ENCODE measurements at places on chromosomes 3 and 15.

DNA sequence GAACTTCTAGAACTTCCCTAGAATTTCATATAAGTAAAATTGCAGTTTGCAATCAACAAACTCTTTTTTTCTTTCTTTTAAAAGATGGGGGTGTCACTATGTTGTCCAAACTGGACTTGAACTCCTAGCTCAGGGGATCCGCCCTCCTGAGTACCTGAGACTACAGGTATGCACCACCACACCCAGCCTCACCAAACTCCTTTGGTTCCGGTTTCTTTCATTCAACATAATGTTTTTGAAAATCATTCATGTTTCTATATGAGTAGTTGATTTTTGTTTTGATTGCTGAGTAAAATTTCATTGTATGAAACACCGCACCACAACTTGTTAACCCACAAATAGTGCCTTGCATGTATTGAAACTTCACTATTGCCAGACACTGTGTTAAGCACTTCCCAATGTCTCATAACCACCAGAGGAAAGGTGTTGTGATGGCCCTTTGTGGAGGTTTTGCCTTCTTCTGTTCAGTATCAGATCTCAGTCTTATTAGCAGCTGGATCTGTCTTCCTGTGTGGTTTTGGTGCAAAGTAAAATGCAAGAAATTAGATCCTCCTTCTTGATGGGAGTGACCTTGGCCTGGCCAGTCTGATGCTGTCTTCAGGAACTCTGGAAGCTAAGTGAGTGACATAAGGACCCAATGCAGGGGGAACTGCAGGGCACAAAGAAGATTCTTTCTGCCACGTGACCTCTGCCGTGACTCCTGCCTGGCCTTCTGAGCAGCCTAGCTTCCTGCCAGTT, 78.8 kb upstream of the UBE2E1 start:
- no peak for DNase-seq

DNA sequence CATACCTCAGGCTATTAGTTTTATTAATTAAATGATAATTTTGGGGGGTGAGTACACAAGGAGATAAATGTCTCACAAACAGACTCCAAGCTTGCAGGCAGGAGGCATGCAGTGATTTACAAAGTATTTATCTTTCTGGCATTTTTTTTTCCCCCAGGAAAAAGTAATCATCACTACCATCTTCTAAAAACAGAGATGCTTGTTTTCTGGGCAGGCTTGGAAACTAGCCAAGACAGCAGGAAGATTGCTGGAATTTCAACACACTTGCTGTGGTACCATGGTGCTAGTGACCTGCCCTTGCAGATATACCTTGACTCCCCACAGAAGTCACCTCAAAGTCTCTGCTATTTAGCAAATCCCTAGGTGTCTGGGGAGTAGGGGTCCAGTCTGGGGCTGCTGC, 732.8 kb upstream of the CFAP20DC start:
- no peak for DNase-seq

- no peak for DNase-seq
These were observed 7.9 kb downstream of the LTK start for GRCh38 chr15:41505776-41506175.

DNA sequence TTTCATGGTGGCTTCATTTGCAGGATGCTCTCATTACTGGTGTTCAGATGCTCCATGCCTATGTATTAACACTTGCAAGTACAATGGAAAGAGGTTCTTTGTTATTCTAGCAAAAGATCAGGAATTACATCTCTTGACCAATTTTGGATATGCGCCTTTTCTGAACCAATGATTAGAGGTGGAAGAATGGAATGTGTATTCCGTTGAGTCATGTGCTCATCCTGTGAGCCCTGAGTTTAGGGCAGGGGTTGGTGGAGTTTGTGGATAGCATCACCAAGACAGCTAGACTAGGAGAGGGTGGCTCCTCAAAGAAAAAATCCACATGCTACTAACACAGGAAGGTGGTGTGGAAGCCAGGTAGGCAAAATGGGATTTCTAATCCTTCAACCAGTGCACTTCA, 80.7 kb upstream of the SLC25A26 start:
- no peak for DNase-seq

- DNase-seq, result no peak
These were observed 45.8 kb downstream of the ARHGAP31 start for GRCh38 chr3:119340014-119340413.

DNA sequence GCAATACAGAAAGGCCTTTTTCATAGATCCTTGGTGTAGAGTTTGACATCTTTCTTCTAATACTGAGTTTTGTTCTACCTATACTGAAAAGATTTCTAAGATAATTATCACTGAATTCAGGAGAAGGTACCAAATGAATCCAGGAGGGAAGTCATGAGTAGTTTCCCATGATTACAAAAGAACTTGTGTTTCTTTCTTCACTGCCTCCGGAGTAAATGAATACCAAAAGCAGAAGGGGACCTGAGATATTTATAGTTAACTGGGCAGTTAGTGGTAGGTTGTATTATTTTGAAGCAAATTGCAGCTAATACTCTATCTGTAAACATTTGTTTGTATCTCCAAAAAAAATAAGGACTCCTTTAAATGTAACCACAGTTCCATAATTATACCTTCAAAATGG, 175.4 kb downstream of the SUCNR1 start:
- DNase-seq, result no peak

- no peak for DNase-seq
These were observed 997.2 kb downstream of the TUSC7 start for GRCh38 chr3:117706756-117707155.

GRCh38 chr15:100193277-100193860, 148.4 kb downstream of the ADAMTS17 start:
- DNase-seq, result no peak

- DNase-seq, result no peak
These were observed 37.5 kb downstream of the SH3BP5 start for GRCh38 chr3:15294929-15295328.

DNA sequence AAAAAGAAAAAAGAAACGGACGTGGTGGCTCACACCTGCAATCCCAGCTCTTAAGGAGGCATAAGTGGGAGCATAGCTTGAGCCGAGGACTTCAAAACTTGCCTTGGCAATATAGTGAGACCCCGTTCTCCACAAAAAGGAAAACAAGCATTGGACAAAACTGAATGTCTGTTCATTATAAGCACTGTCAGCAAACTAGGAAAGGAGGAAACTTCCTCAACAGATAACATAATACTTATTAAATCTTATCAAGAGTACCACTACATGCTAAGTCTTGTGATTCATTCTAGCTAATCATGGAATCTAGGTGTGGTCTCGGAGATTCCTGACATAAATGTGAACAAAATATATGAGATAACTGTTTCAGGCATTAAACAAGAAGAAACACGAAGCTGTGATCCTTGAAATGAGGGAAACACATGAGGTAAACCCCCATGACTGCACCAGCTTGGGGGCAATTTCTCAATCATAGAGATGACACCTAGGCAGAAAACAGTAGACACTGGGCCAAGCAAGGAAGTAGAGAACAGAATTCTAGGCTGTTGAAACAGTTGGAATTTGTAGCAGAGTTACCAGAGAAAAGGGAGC, 33.3 kb downstream of the TRPM7 start:
- no peak for DNase-seq

DNA sequence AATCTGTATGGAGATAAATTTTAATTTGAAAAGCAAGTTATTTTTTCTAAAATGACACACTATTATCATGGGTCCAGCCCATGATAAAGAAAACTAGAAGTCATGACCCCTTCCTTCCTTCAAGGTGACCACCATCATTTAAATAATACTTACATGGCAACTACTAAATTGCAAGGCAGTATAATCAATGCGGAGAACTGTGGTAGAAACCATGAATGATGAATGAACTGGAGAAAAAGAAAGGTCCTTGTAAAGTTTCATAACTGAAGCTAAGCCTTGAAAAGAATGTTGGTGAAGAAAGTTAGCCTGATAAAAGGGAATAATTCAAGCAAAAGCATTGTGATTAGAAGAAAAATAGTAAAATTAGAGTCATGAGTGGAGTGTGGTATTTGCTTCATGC, 222.9 kb upstream of the TBC1D5 start:
- no peak for DNase-seq

DNA sequence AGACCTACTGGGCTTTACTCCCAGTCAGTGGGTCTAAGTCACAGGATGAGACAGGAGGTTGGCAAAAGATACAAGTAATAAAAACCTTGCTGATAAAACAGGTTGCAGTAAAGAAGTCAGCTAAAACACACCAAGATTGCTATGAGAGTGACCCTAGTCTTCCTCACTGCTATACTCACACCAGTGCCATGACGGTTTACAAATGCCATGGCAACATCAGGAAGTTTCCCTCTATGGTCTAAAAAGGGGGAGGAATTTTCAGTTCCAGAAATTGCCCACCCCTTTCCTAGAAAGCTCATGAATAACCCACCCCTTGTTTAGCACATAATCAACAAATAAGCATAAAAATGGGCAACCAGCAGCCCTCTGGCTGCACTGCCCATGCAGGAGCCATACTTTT, 966.7 kb upstream of the ROBO1 start:
- no peak for DNase-seq

GRCh38 chr3:81620849-81621248, 140.6 kb downstream of the GBE1 start:
- DNase-seq, result no peak

GRCh38 chr3:56792193-56792592, 9.6 kb downstream of the ARHGEF3 start:
- DNase-seq, result no peak

DNA sequence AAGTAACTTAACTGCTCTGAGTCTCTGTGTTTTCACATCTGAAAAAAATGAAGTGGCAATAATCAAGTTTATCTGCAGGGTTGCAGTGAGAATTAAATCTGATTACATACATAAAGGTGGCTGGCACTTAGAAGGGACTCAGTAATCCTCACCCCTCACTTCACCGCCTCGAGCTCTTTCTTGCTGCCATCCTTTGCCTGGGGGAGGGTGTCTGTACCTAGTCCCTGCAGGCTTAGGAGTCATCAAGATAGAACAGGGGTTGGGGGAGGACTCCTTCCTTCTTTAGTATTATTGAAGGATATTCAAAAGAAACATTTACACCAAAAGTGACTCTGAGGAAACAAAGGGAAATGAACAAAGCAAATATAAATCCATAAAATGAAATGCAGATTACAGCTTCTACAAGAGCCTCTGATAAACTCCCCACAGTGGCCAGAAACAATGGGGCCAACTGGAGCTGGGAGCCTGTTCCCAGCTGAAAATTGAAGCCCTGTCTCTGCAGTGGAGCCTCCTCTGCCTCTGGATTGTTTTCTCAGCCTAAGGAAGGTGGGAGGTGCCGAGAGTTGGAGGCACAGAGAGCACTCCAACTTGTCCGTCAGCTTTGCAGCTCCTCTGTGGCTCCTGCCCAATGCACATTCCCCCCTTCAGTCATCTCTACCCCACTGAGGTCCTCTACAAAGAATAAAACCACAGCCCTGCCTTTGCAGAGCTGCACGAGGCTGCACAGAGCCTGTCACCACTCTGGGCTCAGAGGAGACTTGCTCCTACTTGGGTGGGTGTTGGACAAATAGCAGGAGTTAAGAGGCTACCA, 41.8 kb downstream of the CRYGS start:
- DNase-seq, result no peak

DNA sequence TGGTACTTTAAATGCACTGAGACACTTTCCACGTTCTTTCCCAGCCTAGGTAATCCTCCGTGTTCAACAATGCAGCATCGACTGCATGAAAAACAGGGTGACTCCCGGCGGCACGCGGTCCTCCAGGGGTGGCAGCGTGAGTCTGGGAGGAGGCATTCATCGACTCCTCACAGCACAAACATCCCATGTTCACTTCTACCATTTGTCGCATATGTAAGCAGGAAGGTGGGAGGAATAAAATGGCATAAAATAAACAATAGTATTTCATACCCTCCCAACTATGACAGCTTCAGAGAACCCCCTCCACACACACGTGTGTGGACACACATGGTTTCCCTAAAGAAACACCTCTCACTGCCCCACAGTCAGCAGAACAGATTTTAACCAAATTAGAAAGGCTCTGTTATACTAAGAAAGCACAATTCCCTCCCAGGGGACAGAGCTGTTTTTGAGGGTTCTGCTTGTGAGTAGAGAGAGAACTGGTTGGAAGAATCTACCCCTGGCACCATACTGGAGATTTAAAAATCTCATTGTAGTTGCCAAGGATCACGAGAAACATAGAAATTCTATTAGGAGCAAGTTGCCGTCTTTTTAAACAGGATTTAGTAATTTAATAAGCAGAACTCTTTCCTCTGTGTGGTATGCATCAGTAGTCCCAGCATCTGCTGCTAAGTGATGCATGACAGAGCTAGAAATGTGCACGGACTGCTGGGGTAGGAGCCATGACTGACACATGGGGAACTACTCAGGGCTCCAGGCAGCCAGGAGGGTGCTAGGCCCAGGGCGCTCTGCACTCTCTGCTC, 6.0 kb downstream of the FAM43A start:
- DNase-seq, result peak; percentile 82

DNA sequence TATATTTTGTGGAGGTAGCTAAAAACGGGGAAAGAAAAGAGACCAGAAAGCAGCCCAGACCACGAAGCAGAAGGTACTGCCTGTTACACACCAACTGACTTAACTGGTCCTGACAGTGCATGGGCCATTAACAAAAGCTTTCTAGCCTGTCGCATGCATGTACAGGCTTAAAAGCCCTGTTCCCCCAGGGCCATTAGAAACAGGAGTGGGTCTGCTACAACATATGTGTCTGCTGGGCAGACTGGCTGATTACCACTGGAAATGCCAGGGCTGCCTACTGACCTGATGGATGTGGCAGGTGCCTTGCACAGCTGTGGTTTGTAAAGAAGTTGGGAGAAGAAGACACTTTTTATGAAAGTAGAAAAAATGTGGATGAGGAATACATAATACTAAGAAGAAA, 137.4 kb downstream of the GAP43 start:
- no peak for DNase-seq

- DNase-seq, result no peak
These were observed 117.7 kb downstream of the MYLK start for GRCh38 chr3:123766193-123767008.

GRCh38 chr3:32646761-32647160, 38.2 kb upstream of the CNOT10 start:
- no peak for DNase-seq

Data from GM13977 (cell line).